ENCODE measurements at places on chromosomes 7 and 10. TPM values are rescaled to one million over a fixed set of nuclear protein-coding genes. Genes with fewer than 3 reads are reported as not detected.

The SPDYE8 gene
- total RNA-seq = not detected

The OR2A2 gene
- total RNA-seq = not detected

The CARD11 gene
- total RNA-seq = 0.64 TPM

The CCDC3 gene
- total RNA-seq = 86.0 TPM

The HTR5A gene
- total RNA-seq = not detected

DNA sequence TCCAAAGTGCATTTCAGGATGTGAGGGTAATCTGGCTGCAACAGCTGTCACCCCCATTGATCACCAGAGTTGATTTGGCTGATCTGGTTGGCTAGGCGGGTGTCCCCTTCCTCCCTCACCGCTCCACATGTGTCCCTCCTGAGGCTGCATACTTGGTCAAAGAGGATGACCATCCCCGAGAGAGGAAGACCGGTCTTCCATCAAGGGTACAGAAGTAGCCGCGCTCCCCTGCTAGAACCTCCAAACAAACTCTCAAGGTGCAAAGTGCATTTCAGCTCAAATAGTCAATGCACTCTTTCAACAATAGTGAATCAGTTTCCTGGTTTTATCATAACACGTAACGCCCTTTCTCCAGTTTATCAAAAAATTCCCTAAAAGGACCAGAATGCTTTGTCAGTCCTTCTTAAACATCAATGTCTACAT, 44.6 kb downstream of the CARD11 start:
- no peak for DNase-seq
- H3K4me1 ChIP-seq = no peaks in the 10 kb centered on the region
- no peaks in the 10 kb centered on the region for H3K27me3 ChIP-seq
- H3K27ac ChIP-seq = no peak overlapping the region

DNA sequence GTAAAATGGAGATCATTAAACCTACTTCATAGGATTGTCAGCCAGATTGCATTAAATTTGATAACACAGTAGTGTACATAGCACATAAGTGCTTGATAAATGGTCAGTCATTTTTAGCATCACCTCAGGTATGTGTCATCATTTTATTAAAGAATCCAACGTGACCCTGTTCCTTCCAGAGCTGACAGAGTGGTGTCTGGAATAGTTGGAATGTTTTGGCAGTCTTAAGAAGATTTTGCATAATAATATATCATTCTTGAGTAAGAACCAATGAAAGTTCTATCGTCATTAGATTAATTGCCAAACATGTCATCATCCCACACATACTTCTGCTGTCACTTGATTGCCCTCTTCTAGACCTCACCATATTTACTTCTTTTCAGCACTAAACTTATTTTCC, 451.4 kb upstream of the POM121L12 start:
- no peak overlapping the region for H3K27ac ChIP-seq
- no peak overlapping the region for H3K4me3 ChIP-seq
- no peak for DNase-seq
- no peaks in the 10 kb centered on the region for H3K36me3 ChIP-seq

DNA sequence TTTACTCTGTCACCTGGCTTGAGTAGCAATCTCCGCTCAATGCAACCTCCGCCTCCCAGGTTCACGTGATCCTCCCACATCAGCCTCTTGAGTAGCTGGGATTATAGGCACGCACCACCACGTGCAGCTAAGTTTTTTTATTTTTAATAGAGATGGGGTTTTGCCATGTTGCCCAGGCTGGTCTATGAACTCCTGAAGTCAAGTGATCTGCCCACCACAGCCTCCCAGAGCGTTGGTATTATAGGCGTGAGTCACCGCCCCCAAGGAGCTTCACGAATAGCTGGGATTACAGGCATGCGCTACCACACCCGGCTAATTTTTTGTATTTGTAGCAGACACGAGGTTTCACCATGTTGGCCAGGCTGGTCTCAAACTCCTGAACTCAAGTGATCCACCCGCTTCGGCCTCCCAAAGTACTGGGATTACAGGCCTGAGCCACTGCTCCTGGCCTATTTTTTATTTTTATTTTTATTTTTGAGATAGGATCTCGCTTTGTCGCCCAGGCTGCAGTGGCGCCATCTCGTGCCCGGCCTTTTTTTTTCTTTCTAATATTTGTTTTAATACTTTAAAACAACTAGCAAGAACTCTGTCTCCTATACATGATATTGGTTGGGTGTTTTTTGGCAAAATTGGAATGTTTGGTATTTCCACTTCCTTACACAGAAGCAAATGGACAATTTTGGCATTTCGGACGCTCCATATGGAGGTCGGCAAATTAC, 1.1 kb downstream of the EFCAB10 start:
- H3K27ac ChIP-seq = no peak overlapping the region
- no peaks in the 10 kb centered on the region for H3K27me3 ChIP-seq
- H3K36me3 ChIP-seq = no peaks in the 10 kb centered on the region

GRCh38 chr7:87369216-87369615, 23.8 kb downstream of the CROT start:
- no peaks in the 10 kb centered on the region for H3K4me1 ChIP-seq
- no peak for DNase-seq
- H3K27me3 ChIP-seq = no peaks in the 10 kb centered on the region
- no peak overlapping the region for H3K4me3 ChIP-seq
- H3K36me3 ChIP-seq = no peaks in the 10 kb centered on the region
- no peak overlapping the region for H3K27ac ChIP-seq

- no peaks in the 10 kb centered on the region for H3K27me3 ChIP-seq
- H3K36me3 ChIP-seq = no peaks in the 10 kb centered on the region
- H3K4me1 ChIP-seq = peaks cover 19% of the 10 kb centered on the region
- no peak overlapping the region for H3K27ac ChIP-seq
- DNase-seq = no peak
Measured at GRCh38 chr10:122116331-122116730, 127.4 kb downstream of the TACC2 start.

DNA sequence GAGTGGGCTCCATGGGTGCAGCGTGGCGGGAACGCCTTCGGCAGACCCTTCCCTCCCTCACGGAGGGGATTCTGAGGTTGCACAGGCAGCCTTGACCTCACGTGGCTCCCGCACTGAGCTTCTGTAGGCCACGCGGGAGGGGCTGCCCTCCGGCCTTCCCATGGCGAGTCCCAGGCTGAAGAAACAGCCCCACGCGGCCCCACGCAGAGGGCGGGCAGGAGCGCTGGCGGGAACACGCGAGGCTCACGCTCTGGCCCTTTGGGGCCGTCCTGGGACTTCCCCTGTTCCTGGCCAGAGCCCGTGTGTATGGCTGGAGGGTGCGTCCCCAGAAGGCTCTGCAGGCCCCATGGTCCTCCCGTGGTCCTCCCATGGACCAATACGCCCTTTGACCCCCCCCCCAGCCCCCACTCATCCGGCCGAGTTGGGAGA, 21.7 kb upstream of the NKX6-2 start:
- H3K4me1 ChIP-seq = no peaks in the 10 kb centered on the region
- H3K36me3 ChIP-seq = no peaks in the 10 kb centered on the region
- no peak overlapping the region for H3K27ac ChIP-seq
- DNase-seq = no peak
- no peak overlapping the region for H3K4me3 ChIP-seq
- H3K27me3 ChIP-seq = no peaks in the 10 kb centered on the region

- H3K27ac ChIP-seq = no peak overlapping the region
- no peaks in the 10 kb centered on the region for H3K4me1 ChIP-seq
- DNase-seq = no peak
- H3K4me3 ChIP-seq = no peak overlapping the region
Measured at GRCh38 chr10:74093530-74094164, 57.0 kb downstream of the AP3M1 start.

GRCh38 chr10:74973741-74974392, 137.6 kb upstream of the SAMD8 start:
- peaks cover 1% of the 10 kb centered on the region for H3K4me1 ChIP-seq
- peaks cover 9% of the 10 kb centered on the region for H3K36me3 ChIP-seq
- no peak overlapping the region for H3K4me3 ChIP-seq
- no peak overlapping the region for H3K27ac ChIP-seq
- DNase-seq = no peak
- H3K27me3 ChIP-seq = no peaks in the 10 kb centered on the region

GRCh38 chr7:155842496-155843265, 30.4 kb upstream of the SHH start:
- no peaks in the 10 kb centered on the region for H3K27me3 ChIP-seq
- H3K4me3 ChIP-seq = no peak overlapping the region

Measured in ascending aorta (tissue), 2 donors.